ENCODE measurements at places on chromosomes 4 and X.

GRCh38 chr4:132097041-132097440 lies 1052.1 kb upstream of the PCDH10 start:
- no peak for ATAC-seq

DNA sequence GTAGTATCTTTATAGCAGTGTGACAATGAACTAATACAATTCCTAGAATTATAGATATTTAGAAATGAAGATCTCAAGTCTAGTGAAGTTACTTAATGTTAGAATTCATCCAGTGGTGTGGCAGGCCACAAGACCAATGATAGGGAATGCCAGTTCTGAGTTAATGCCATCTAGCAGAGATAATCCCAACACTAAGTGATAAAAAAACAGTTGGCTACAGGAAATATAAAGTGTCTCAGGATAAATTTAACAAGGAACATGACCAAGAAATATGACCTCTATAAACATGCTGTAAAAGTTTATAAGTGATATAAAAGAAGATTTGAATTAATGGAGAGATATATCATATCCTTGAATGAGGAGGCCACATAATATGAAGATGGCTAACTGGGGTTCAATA lies 1790.5 kb upstream of the ADGRL3 start:
- no peak for ATAC-seq

DNA sequence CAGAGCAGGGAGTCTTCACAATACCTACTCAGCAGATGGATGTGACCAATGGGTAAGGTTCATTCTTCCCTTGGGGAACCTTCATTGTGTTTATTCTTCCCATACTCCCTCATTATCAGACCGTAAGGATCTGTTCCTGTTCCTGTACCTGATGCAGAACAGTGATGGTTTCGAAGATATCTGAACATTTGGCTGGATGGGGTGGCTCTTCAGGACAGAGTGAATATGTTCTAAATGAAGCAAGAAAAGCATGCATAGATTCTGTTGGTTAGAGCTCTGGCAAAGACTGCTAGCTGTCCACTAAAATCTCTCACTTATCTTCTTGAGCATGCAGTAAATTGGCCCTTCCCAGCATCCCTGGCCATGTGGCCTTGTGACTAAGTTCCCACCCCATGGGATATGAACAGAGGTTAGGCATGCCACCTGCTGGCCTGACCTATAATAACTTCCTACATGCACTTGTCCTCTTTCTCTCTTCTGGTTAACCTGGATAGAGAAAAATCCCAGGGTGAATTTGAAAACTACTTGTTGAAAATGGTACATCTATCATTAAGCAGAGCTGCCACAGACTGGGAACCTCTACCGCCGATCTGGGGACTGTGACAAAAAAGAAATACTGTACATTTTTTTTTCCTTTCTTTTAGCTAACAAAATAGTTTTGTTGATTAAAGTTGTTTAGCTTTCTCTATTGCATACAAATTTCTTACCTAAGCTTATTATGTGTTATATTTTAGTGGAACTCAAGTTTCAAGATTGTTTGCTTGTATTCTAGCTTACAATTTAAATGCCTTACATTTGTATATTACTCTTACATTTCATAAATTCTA lies 60.0 kb upstream of the BANK1 start:
- peak; percentile 81 for ATAC-seq

DNA sequence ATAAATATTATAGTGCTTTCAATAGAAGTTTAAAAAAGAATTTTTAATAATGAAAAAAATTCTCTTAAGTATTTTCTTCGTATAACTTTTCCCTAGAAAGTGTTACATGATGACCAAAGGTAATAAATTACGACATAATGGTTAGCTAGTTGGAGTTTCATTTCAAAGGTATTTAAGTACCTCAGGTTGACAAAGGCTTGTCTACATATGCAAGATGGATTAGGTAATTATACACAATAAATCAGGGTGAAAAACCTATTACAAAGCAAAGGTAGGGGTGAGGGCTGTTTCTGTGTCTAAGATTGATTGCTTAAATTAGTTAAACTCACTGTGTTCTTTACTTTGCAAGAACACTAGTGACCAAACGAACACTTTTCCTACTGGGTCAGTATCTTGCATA lies 508.5 kb upstream of the FAT1 start:
- no peak for ATAC-seq

- no peak for ATAC-seq
Measured at GRCh38 chr4:67500373-67500772, 44.9 kb downstream of the CENPC start.

- no peak for ATAC-seq
Measured at GRCh38 chrX:107827030-107827831, 1.6 kb downstream of the MID2 start.

- ATAC-seq: no peak
Measured at GRCh38 chrX:46587753-46588171, 14.2 kb downstream of the CHST7 start.

DNA sequence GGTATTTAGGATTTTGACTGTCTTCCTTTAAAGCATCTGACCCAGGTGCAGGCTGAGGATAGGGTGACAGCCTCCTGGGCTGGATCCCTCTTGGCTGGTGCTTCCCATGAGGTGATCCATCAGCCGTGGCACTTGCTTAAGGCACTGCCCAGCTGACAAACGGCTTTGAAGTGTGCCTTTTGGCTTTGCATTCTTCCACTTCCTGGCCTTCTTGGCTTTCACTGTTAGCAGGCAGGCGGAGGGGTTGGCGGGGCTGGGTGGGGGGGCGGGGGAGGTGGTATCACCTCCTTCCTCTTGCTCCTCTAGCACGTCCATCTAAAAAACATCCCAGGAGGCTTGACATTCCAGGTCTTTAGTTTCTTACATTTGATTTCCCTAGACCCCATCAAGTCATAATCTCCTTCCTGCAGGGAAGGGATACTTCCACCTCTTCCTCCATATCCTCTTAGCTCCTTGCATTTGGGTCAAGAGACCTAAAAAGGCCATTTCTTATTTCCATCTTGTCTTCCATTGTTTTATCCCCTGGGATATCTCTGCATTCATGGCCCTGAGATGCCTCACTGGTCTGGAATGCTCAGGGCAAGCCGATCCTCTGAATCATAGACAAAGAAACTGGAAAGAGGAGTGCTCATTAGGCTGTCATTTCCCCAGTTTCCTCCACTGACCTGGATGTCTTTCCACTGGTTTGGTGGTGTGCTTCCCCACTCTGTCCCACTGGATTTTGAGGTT lies 11.3 kb upstream of the APLN start:
- no peak for ATAC-seq

- ATAC-seq: no peak
Measured at GRCh38 chr4:87521757-87522374, 7.3 kb downstream of the SPARCL1 start.

DNA sequence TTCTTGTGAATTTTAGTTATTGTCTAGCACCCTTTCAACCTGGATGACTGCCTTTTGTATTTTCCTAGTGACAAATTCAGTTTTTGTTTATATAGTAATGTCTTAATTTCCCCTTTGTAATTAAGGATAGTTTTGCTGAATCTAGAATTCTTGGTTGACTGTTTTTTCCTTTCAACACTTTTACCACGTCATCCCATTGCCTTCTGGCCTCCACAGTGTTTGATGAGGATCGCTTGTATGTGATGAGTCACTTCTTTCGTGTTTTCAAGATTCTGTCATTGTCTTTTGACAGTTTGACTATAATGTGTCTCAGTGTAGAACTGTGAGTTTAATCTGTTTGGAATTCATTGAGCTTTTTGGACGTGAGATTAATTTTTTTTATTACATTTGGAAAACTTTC lies 30.1 kb downstream of the KDM6A start:
- ATAC-seq: no peak

- peak; percentile 39 for ATAC-seq
Measured at GRCh38 chr4:35493977-35494376, 750.3 kb downstream of the ARAP2 start.

DNA sequence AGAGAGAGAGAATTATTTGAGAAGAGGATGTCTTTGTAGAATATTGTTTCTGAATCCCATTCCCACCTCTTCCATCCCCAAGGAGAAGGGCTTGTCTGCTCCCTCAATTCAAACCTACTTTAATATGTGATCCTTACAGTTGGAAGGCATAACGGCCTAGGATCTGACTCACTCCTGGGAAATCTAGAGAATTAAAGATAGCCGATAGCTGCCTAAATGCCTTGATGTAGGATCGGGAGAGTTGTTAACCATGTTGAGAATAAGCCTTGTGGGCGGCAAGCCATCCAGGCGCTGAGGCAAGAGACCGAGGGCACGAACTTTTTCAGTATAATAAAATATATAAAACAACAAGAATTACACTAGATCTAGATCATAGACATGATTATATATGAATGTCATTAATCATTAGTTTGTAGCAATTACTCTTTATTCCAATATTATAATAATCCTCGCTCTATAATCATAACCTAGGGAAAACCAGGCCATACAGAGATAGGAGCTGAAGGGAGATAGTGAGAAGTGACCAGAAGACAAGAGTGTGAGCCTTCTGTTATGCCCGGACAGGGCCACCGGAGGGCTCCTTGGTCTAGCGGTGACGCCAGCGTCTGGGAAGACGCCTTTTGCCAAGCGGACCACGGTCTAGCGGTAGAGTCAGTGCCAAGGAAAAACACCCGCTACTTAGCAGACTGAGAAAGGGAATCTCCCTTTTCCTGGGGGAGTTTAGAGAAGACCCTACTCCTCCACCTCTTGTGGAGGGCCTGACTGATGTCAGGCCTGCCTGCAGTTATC lies 13.5 kb downstream of the EMCN start:
- ATAC-seq: no peak

GRCh38 chr4:111031596-111031995 lies 408.7 kb upstream of the PITX2 start:
- no peak for ATAC-seq

DNA sequence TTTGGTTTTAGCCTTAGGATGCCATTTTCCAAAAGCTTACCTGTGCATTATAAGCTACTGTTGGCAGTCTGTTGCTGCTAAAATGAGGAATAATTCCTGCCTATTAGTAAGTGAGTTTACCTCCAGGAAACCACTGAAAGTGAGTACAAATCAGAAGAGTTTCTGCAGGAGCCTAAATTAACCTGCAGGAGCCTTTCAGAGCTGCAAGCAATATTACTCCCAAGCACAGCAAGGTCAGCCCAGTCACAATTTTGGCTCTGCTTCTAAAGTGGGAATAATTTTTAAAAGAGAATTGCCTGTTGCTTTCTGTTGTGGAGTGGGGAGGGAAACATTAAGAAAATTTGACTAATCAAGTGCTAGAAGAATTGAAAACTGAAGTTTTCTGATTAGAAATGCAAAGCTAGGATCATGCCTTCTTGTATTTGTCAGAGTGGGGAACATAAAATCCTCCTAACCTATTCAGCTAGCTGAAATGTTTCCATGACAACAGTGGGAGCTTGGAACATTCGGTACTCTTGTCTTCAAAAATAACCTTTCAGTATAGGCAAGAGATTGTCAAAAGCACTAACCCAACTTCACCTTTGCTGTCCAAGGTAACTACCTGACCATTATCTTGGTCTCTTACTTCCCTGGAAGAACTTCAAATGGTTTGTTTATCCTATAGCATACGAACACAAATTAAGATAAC lies 193.2 kb downstream of the COMMD8 start:
- ATAC-seq: no peak

- no peak for ATAC-seq
Measured at GRCh38 chr4:151415978-151416377, 7.0 kb downstream of the FHIP1A start.

- ATAC-seq: no peak
Measured at GRCh38 chr4:163651761-163652160, 157.3 kb downstream of the TMA16 start.

DNA sequence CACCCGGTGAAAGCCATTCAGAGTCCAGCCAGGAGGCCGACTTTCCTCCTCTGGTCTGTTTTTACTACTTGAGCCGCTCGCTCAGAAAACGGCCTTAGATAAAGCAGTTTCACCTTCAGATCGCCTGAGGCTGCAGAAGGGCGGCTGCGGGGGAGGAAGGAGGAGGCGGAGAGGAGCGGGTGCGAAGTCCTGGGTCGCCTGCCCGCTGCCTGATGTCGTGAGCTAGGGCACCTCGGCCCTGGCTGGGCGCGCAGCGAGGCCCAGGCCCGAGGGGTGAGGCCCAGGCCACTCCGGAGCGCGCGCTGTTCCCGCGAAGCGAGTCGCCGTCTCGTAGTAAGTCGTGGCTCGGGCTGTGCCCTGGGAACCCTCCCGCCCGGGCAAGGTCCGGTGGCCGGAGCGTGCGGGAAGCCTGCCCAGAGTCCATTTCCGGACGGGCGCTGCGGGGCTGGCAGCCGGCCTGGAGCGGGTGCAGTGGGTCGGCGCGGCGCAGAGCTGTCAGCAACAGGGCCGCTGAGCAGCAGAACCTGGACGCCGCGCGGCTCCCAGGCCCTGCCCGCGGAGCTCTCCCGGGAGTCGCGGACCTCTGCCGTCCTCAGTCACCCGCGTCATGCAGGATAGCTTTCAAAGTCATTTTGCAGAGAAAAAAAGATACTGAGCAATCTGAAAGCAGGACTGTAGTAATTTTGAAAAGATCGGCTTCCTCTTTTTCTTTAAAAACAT lies 18.6 kb downstream of the TRIM2 start:
- peak; percentile 83 for ATAC-seq

DNA sequence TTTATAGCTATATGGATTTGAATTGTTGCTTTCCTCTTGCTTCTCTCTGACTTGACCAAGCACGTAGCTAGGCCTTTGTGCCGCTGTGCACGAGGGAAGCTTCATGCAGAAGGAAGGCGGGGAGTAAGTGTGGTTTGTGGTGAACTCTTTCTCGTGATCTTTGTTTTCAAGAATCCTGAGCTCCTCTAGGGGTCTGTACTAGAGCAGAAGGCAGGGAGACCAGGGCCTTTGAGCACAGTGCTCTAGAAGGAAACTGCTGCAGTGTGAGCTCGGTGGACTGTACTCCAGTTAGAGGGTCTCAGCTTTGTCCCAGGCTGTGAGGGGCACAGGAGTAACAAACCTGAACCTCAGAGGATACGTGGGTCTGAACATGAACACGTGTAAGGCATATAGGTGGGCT lies 49.0 kb downstream of the AGA start:
- no peak for ATAC-seq

DNA sequence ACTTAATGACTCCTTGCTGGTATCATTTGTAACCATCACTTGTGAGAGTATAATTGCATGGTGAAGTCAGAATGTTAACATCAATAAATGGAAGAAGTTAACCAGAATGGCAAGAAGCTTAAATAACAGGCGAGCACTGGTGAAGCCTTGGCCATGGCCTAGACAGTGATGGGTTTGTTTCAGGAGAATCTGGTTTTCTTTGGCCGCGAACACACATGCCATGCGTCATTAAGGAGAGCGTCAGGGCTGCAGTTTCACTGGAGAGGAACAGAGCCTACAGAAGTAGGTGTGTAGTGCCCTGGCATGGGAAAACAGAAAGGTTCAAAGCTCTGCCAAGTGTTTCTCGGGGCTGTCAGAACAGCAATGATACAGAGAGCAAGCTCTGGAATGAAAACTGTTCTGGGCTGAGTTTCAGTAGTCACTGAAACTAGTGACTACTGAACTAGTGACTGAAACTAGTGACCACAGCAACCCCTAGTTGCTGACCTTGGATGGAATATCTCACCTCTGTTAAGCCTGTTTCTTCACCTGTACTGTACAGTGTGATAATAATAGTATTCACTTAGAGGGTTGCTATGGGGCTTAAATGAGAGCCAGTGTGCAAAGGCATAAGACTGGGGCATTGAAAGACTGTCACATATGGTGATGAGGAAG lies 93.8 kb downstream of the C4orf51 start:
- ATAC-seq: no peak

Data from stimulated activated memory B cell treated with anti-CD40 and anti-IgM and Interleukin-4, amounts not matched to agents 10 μg/mL and 1 μg/mL and 100 μg/mL, for 72 hours (primary cell).